ENCODE measurements at places on chromosomes 4 and X.

GRCh38 chr4:160836431-160836830, 1327.4 kb downstream of the FSTL5 start:
- no peak for DNase-seq

GRCh38 chr4:83082777-83083176, 31.8 kb downstream of the PLAC8 start:
- no peak for DNase-seq

DNA sequence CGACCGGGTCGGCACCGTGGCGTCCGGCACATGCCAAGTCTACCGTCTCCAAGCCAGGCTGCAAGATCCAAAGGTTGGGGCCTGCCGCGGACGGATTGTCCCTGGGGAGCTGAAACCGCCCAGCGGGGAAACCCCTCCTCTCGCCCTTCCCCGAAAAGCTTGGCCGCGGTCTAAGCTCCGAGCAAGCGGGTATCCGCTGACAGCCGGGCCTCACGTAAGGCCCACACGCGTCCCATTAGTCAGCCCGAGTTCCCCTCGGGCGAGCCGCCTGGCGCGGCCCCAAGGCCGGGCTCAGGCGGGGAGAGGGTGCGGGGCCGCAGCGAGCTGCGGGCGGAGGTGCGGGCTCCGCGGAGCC, 6.8 kb upstream of the BCOR start:
- DNase-seq: no peak

DNA sequence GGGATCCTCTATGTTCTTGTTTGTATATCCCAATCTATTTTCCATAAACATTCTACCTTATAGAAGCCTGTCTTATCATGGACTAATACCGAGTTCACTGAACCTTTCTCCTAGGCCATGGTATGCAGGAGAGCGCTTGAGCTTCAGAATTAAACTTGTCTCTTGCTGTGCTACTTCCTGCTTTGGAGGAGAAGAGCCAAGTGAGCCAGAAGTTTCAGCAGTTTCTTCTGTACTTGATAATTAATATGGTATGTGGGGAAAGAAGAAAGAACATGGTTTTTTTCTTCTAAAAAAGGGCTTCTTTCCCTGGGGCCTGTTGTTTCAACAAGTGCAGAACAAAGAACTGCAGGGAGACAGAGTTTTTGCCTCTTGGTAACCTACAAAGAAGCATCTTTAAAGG, 172.8 kb downstream of the ATG4A start:
- no peak for DNase-seq

DNA sequence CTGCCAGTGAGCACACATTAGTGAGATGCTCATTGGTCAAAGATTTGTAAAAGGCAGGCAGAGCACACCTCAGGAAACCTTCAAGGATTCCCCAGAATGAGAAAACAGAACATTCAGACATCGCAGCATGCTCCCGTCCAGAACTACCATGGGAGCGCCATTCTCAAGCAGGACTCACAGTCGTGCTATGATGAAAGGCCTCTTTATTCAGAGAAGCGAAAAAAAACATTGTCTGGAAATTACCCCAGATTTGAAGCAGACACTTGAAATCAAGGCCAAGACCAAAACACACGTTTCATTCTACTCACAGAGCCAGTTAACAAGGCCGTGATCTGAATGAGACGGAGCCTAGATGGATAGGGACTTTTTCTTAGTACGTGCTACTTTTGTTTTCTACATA, 961.8 kb upstream of the TENM3 start:
- no peak for DNase-seq

- no peak for DNase-seq
Observed at GRCh38 chrX:11908371-11908770, 150.3 kb downstream of the MSL3 start.

GRCh38 chrX:87006561-87006960, 511.0 kb upstream of the KLHL4 start:
- no peak for DNase-seq

DNA sequence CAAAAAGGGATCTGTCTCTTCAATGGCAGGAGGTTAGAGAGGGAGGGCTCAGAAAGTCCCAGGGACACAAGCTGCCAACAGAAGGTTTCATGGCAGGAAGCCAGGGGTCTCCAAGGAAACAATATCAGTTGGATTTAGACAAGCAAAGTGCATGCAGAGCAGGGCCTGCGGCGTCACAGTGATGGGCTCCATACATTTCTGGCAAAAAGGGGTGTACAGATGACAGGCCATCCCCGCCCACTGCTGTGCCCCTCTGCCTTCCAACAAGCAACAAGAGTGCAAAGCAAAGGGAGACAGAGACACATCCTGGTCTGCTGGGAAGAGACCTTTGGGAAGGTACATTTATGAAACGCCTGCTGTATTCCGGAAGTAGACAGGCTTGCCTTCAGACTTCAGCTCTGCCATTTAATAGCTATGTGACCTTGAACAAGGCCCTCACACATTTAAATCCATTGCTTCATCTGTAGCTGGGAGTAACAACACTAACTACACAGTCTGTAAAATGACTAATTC, 121.2 kb downstream of the AFAP1 start:
- DNase-seq: no peak

DNA sequence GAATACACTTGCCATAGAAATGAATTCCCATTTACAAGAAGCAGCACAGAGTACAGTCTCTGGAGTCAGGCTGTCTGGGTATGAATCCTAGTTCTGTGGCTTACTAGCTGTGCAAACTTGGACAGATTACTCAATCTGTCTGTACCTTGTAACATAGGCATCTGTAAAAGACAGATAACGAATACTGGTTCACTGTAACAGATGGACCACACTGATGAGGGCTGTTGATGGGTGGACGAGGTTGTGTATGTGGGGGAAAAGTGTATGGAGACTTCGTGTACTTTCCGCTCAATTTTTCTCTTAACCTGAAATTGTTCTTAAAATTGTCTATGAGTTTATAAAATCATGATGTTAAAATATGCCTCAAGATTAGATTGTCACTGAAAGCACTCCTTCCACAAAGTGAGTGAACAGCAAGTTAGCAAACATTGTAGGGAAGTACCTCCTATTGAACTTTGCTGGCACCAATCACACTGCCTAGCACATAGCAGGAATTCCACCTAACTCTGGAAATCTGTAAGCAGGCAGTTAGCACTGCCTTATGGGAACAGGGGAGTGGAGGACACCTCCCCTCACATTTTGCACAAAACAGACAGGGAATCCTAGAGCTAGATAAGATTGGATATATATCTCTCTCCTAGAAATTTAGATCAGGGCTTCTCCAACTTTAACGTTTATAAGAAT, 6.5 kb upstream of the EXOSC9 start:
- no peak for DNase-seq

DNA sequence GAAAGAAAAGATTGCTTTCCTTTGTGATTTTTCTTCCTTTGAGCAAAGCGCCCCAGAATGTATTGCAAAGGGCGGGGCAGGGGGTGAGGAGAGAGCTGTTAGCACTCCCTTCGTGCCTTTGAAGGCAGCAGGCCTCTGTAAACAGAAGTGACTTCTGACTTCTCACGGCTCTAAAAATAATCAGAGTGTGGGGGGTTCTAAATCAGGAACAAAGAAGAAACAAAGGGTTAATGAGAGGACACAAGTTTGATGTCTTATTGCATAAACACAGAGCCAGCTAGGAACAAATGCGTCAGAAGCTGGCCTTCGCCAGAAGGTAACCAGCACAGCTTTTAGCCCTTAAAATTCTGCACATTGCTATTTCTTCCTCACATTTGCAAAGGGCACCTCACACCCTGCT, 626.2 kb downstream of the MID1IP1 start:
- DNase-seq: no peak

- DNase-seq: no peak
Observed at GRCh38 chr4:108833046-108833445, 70.2 kb upstream of the ETNPPL start.

DNA sequence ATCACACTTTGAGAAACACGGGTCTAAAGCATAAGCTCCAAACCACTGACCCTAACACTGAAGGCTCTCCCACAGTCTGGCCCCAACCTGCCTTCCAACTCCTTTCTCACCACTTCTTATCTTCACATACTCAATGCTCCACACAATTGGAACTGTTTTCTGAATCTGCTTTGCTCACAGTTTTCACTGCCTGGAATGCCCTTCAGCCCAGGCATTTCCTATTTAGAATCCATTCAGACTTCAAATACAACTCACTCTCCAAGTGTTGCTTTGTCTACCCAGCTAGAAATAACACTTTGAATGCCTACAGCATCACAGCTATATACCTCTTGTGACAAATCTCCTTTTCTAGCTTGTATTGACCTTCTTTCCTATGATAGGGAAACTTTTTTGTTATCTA, 10.2 kb downstream of the OTUD4 start:
- no peak for DNase-seq

DNA sequence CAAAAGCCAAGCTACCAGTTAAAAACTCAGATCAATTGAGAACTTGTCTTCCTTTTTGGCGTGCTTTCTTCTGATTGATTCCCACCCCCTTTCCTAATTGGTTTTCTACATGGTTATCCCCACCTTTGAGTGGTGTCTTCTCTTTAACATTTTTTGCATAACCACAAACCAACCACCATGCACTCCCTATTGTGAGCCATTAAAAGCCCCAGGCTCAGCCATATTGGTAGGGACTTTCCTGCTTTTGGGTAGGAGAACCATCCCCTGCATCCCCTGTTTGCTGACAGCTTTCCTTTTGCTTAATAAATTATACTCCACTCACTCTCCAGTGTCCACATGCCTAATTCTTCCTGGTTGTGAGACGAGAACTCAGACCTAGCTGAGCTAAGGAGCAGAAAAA, 1651.4 kb upstream of the IGFBP7 start:
- DNase-seq: no peak

DNA sequence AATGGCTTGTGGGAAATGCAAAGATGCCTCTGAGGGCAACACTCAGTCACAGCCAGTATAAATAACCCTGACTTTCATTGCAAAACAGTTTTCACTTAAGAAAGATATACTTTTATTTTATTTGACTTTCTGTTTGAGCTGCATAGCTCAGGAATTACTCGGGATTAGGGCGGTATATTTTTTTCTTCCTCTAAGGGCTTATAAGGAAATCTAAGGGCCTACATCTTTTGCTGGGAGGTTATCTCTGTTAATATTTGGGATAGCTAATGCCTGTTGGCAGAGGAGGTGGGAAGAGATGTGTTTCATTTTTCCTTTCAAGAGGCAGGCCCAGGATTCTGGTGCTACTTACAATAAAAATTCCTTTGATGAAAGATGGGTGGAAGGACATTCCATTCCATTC, 28.8 kb upstream of the EGFL6 start:
- DNase-seq: no peak

DNA sequence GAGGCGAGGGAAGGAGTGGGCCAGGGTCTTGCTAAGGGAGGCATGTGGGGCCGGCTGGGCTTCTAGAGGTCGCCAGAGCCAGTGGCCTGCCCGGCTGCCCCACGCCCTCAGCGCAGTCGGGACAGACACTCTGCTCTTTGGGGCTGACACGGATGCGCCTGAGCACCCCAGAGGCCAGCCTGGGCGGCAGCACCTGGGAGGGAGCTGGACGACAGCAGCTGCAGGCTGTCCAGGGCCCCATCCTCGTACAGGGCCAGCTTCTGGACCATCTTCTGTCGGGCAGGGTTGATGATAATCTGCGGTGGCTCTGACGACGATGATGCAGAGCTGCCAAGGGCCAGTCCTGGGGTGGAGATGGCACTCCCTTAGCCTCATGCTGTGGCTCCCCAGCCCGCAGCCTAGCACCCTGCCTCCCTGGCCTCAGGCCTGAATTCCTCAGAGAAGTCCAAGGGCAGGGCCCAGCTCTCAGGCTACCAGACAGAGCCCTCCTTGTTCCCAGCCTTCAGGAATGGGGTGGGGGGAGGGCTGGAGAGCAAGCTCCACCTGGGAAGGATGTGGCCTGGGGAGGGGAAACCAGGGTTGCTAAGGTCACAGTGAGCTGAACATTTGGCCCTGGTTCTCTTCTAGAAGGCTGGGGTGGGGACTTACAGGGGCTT, 7.2 kb downstream of the IRAK1 start:
- no peak for DNase-seq

- DNase-seq: no peak
Observed at GRCh38 chrX:22533898-22534297, 261.2 kb downstream of the CBLL2 start.
